SHP77 (cell line): ENCODE measurements at places on chromosomes 1 and 21.

GRCh38 chr1:61092642-61093041 lies 10.3 kb downstream of the NFIA start:
- DNase-seq = peak; percentile 54

DNA sequence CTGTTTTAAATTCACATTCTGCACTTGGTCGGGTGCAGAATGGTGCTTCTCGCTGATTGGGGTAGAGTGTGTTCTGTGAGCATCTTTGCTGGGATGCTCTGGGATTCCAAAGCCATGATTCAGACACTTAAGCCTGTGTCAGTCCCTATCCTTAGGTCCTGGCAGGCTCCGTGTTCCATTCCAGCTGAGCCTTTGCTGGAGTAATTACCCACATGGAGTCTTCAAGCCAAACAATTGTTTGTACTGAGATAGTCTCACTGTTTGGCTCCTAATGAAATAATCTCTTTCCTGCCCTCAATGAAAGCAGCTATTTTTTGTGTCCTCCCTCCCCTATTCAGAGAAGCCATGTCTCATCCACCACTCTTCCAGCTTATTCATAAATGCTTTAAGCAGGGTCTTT lies 18.7 kb downstream of the SMAP2 start:
- DNase-seq = no peak

DNA sequence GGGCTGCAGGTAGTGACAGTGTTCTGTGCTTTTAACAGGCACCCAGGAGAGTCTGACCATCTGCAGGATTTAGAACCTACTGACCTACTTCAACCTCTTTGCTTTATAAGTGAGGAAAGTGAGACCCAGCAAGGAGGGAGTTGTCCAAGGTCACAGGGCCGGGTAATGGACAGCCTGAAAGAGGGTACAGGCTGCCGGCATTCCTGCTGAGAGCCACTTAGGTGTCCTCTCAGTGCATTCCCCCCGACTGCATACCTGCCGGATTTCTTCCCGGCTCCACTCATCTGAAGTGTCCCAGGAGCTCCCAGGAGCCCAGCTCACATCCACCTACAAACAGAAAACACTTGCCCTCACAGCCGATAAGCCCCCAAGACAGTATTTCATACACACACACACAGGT lies 13.9 kb downstream of the PHLDA3 start:
- no peak for DNase-seq

DNA sequence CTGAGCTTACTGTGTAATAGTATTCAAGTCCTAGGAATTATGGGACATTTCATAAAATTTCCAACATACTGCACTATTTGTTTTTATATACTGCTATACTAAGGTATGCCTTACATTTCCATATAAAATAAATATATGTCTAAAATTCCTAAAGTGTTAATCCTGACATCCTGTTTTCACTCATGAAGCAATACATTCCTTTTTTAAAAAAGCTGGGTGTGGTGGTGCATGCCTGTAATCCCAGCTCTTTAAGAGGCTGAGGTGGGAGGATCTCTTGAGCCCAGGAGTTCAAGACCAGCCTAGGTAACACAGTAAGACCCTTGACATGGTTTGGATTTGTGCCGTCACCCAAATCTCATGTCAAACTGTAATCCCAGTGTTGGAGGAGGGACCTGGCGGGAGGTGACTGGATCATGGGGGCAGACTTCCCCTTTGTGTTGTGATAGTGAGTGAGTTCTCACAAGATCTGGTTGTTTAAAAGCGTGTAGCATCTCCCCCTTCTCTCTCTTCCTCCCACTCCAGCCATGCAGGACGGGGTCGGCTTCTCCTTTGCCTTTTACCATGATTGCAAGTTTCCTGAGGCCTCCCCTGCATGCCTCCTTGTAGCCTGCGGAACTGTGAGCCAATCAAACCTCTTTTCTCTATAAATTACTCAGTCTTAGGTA lies 5.8 kb downstream of the CDC42BPA start:
- DNase-seq = no peak
